ENCODE measurements at places on chromosomes 16 and 17. TPM values are rescaled to one million over a fixed set of nuclear protein-coding genes. Genes with fewer than 3 reads are reported as not detected.
A peak's percentile ranks its signal among the peaks of the same experiment; 100 is the strongest.

GRCh38 chr17:76353004-76353598 is 615 bp downstream of the PRPSAP1 start:
- peak; percentile 25 for DNase-seq
- peak overlapping the region; percentile 94 for H3K27ac ChIP-seq
- peaks cover 25% of the 10 kb centered on the region for H3K4me1 ChIP-seq
- no peaks in the 10 kb centered on the region for H3K27me3 ChIP-seq

Gene MSRB1
- total RNA-seq = 29.9 TPM

- no peaks in the 10 kb centered on the region for H3K36me3 ChIP-seq
- no peak overlapping the region for H3K4me3 ChIP-seq
- no peak overlapping the region for H3K27ac ChIP-seq
- no peaks in the 10 kb centered on the region for H3K27me3 ChIP-seq
Measured at GRCh38 chr16:54375071-54375470, 88.5 kb upstream of the IRX3 start.

DNA sequence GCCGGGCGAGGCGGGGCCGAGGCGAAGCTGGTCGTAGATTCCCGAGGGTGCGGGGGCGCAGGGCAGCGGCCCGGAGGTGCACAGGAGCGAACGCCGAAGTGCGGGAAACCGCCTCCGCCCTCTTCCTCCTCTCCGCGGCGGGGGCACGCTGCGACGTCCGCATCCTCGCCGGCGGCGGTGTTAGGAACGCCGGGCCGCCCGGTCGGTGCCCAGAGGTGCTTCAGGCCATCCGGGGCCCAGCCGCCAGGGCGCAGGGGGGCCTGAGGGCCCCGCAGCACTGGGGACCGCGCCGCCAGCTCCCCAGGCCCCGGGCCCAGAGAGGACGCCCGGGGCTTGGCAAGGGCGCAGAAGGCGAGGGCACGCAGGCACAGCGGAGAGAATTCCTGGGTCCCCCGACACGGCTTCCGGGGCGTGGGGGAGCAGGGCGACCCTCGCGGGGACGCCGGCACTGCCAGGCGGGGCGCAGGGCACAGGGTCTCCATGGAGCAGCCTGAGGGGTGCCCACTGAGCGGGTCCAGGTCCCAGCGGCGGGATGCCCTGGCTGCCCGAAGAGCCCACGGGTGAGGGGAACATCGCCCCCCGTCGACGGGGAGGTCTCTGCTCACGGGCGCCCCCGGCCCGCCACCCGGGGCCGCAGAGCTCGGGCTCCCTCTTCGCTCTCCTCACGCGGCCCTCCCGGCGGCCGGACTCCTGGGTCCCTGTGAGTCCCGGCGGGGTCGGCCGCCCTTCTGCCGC is 576 bp downstream of the EPOP start:
- no peak overlapping the region for H3K27ac ChIP-seq
- H3K36me3 ChIP-seq = no peaks in the 10 kb centered on the region
- H3K4me3 ChIP-seq = peak overlapping the region; percentile 46
- DNase-seq = peak; percentile 63
- H3K4me1 ChIP-seq = peaks cover 21% of the 10 kb centered on the region

- peaks cover 9% of the 10 kb centered on the region for H3K4me1 ChIP-seq
- H3K36me3 ChIP-seq = peaks cover 10% of the 10 kb centered on the region
- no peak for DNase-seq
- no peak overlapping the region for H3K4me3 ChIP-seq
- no peaks in the 10 kb centered on the region for H3K27me3 ChIP-seq
Measured at GRCh38 chr16:4682084-4682591, 11.2 kb upstream of the NUDT16L1 start.

DNA sequence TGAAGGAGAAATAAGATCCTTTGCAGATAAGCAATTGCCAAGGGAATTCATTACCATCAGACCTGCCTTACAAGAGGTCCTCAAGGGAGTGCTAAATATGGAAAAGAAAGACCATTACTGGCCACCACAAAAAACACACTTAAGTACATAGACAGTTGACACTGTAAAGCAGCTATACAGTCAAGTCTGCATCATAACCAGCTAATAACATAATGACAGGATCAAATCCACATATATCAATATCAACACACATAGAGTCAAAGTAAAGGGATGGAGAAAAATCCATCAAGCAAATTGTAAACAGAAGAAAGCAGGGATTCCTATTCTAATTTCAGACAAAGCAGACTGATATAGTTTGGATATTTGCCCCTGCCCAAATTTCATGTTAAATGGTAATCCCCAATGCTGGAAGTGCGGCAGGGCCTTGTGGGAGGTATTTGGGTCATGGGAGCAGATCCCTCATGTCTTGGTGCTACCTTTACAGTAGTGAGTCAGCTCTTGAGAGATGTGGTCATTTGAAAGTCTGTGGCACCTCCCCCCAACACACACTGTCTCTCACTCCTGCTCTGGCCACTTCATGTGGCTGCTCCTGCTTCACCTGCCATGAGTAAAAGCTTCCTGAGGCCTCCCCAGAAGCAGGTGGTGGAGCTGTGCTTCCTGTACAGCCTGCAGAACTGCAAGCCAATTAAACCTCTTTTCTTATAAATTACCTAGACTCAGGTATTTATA is 32.8 kb downstream of the TANC2 start:
- H3K4me1 ChIP-seq = no peaks in the 10 kb centered on the region
- no peak for DNase-seq
- H3K4me3 ChIP-seq = no peak overlapping the region
- no peaks in the 10 kb centered on the region for H3K36me3 ChIP-seq
- no peaks in the 10 kb centered on the region for H3K27me3 ChIP-seq

GRCh38 chr16:68134644-68135043 is 49.5 kb downstream of the NFATC3 start:
- no peaks in the 10 kb centered on the region for H3K4me1 ChIP-seq
- H3K4me3 ChIP-seq = no peak overlapping the region

DNA sequence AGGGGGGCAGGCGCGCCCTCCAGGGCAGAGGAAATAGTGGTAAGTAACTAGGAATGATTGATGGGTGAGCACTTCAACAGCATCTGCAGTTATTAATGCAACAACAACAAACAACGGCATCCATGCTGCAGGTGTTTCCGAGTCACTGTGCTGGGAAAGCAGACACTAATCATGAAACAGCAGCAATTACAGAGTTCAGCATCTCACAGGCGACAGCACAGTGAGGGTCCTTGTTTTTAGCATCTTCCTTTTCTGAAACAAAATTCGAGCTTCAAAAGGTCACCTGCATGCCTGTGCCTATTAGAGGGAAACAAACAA is 191.9 kb downstream of the SLC39A11 start:
- no peak for DNase-seq
- no peak overlapping the region for H3K4me3 ChIP-seq
- H3K4me1 ChIP-seq = no peaks in the 10 kb centered on the region

DNA sequence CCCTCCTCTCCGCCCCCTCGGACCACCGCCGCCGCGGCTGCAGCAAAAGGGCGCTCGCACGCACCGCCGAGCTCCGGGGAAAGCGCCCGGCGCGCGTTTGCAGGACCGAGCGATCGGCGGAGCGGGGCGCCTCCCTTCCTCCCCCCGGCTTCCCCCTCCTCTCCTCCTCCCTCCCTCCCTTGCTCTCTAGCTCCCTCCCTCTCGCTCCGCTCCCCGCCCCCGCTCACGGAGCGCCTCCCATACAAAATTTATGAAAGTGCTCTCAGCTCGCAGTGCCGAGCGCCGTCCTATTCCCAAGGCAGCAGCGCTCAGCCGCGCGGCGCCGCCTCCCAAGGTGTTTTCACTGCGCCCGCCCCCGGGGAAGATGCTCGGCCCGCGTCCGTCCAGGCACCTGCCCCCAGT is at the start of gene RTN4RL1:
Gene RTN4RL1 (minus strand): TSS at position 115 of the 402 bp plus-strand sequence. CDS start 469 bp downstream, outside the sequence.
- peak; percentile 81 for DNase-seq
- peaks cover 32% of the 10 kb centered on the region for H3K4me1 ChIP-seq
- H3K27me3 ChIP-seq = peaks cover 51% of the 10 kb centered on the region

- no peak overlapping the region for H3K27ac ChIP-seq
- no peak for DNase-seq
- H3K4me3 ChIP-seq = peak overlapping the region; percentile 7
Measured at GRCh38 chr17:36935671-36936454, 1.4 kb upstream of the LHX1 start.

GRCh38 chr17:57021226-57021940 is 43.5 kb downstream of the SCPEP1 start:
- H3K4me3 ChIP-seq = no peak overlapping the region
- H3K4me1 ChIP-seq = no peaks in the 10 kb centered on the region
- H3K27me3 ChIP-seq = no peaks in the 10 kb centered on the region

Gene CSH2
- total RNA-seq = not detected

Gene SLC22A31
- not detected for total RNA-seq
